PC-9 (cell line): ENCODE measurements at places on chromosomes 1 and 21.

GRCh38 chr21:42073145-42074099 is 2.3 kb downstream of the UMODL1 start:
- H3K36me3 ChIP-seq: no peaks in the 10 kb centered on the region
- no peak overlapping the region for H3K4me3 ChIP-seq
- H3K4me1 ChIP-seq: no peaks in the 10 kb centered on the region
- no peak for DNase-seq

DNA sequence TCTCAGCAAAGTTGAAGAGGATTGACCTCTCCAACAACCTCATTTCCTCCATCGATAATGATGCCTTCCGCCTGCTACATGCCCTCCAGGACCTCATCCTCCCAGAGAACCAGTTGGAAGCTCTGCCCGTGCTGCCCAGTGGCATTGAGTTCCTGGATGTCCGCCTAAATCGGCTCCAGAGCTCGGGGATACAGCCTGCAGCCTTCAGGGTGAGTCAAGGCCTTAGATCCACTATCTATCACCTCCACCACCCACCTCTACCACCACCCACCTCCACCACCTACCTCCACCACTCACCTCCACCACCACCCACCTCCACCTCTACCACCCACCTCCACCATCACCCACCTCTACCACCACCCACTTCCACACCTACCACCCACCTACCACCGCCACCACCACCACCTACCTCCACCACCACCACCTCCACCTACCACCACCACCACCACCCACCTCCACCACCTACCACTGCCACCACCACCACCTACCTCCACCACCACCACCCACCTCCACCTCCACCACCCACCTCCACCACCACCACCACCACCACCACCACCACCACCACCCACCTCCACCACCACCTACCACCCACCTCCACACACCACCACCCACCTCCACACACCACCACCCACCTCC is 5.8 kb downstream of the OPTC start:
- no peaks in the 10 kb centered on the region; the same call in 1 of the 2 replicates for H3K4me1 ChIP-seq
- no peaks in the 10 kb centered on the region for H3K36me3 ChIP-seq

GRCh38 chr21:21137986-21138385 is 139.8 kb downstream of the NCAM2 start:
- H3K36me3 ChIP-seq: no peaks in the 10 kb centered on the region
- no peak overlapping the region for H3K4me3 ChIP-seq
- H3K27ac ChIP-seq: no peak overlapping the region

DNA sequence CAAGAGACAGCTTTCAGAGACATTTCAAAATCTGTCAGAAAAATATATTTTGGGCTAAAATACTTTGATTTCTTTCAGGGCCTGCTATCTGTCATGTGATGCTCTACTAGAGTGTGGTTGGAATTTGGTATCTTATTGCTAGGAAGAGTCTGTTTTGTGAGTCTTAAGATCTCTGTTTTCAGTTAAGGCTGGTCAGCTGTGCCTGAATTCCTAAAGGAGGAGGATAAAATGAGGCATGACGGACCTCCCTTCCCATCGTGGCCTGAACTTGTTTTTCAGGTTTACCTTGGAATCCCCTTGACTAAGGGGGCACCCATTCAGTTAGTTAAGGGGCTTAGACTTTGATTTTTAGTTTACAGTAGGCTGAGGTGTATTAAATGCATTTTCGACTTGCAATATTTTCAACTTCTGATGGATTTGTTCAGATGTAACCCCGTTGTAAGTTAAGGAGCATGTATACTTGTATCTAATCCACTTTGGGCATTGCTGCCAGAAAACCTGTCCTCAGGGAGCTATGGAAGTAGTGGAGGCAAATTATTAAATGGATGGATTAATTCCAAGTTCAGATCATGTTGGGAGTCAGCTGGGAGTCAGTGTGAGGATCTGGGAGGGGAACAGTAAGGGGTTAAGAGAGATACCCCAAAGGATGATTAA is 18.3 kb downstream of the CAPN2 start:
- DNase-seq: no peak
- peak overlapping the region; percentile 31; the same call in 1 of the 2 replicates for H3K27ac ChIP-seq
- peaks cover 43% of the 10 kb centered on the region for H3K36me3 ChIP-seq
- H3K27me3 ChIP-seq: no peaks in the 10 kb centered on the region
- no peak overlapping the region for H3K4me3 ChIP-seq
- peaks cover 40% of the 10 kb centered on the region for H3K4me1 ChIP-seq

GRCh38 chr21:15730484-15731242 is 881 bp downstream of the USP25 start:
- no peaks in the 10 kb centered on the region for H3K27me3 ChIP-seq
- peak overlapping the region; percentile 79 for H3K4me3 ChIP-seq
- DNase-seq: no peak

- no peaks in the 10 kb centered on the region for H3K36me3 ChIP-seq
- no peak for DNase-seq
- 0 out of 2 replicates have a peak, but pooled peaks cover 6% of the 10 kb centered on the region for H3K4me1 ChIP-seq
- peaks cover 14% of the 10 kb centered on the region for H3K27me3 ChIP-seq
- no peak overlapping the region for H3K4me3 ChIP-seq
Observed at GRCh38 chr1:212702672-212703071, 3.0 kb upstream of the BATF3 start.

DNA sequence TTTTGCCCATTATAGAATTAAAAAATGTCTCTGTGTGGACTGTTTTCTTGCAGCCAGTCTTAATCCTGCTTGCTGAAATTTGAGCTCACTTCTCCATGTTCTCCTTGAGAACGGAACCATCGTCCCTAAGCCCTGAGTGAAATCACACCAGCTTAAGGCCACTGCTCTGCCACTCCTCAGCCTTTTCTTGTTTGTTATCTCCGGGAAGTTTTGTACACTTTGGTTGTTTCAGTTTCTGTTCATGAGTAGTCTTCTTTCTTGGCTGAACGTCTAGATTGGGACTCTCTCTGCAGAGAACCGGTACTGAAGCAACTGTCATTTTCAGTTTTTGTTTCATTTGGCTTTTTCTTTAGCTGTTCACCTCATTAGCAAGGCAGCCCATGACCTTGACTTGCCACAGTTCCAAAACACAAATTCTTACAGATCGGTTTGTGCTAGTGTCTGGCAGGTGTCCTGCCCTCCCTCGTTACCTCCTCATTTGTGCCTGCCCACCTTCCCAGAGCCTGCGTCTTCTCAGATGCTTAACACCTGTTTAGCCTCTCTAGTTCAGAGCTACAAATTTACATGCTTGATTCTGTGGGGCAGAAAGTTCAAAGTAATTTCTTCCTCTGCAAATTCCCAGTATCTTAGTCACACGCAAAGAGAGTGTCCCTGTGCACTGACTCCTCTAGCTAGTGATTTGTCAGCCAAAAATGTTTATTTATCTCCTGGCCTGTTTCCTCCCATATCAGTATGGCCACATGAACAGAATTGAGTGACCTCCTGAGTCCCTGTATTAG is 12.4 kb downstream of the PSEN2 start:
- H3K27ac ChIP-seq: no peak overlapping the region
- DNase-seq: no peak
- peaks cover 13% of the 10 kb centered on the region for H3K4me1 ChIP-seq
- H3K4me3 ChIP-seq: no peak overlapping the region
- peaks cover 27% of the 10 kb centered on the region for H3K36me3 ChIP-seq
- no peaks in the 10 kb centered on the region for H3K27me3 ChIP-seq

DNA sequence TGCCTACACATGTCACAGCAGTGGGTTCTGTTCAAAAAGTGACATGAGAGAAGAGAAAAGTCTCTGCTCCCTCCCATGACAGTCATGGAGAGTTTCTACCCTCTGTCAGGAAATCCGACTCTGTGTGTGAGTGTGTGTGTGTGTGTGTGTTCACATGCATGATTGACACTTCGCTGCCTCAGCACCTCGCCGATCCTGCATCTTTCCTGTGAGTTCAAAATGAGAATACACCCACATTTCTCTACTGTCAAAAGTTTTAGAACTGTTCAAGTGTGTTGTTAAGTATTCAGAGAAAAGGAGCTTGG is 46.2 kb upstream of the COX20 start:
- no peak overlapping the region for H3K4me3 ChIP-seq
- no peaks in the 10 kb centered on the region for H3K36me3 ChIP-seq
- H3K27ac ChIP-seq: no peak overlapping the region
- H3K4me1 ChIP-seq: no peaks in the 10 kb centered on the region
- DNase-seq: no peak
- H3K27me3 ChIP-seq: 0 out of 2 replicates have a peak, but pooled peaks cover 4% of the 10 kb centered on the region

- no peak overlapping the region for H3K27ac ChIP-seq
- H3K36me3 ChIP-seq: no peaks in the 10 kb centered on the region
- H3K4me1 ChIP-seq: no peaks in the 10 kb centered on the region
Observed at GRCh38 chr1:110675060-110675791, 486 bp upstream of the KCNA3 start.

DNA sequence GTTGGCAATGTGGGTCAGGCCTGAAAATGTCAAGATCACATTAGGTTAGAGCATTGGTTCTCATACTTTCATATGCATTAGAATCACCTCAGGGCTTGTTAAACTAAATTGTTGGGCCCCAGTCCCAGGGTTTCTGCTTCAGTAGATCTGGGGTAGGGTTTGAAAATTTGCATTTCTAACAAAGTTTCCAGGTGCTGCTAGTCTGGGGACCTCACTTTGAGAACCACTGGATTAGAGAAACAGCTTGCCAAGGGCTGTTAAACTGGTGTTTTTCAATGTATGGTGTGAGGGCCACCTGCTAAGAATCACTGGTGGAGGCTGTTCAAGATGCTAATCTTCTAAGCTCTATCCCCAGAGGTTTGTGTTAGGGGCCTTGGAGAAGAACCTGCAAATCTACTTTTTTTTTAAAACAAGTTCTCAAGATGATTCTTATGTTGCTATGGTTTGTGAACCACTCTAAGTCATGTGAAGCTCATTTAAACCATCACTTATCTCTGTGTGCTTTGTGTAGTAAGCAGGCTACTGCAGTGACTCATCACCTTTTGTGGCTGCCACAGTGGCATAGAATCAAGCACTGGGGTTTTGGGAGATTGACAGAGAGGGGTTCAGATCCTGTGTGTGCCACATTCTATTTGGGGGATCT is 152.2 kb downstream of the S1PR1 start:
- no peak overlapping the region for H3K27ac ChIP-seq
- no peak overlapping the region for H3K4me3 ChIP-seq

- H3K27me3 ChIP-seq: no peaks in the 10 kb centered on the region
- no peak overlapping the region for H3K4me3 ChIP-seq
- H3K4me1 ChIP-seq: no peaks in the 10 kb centered on the region
- no peaks in the 10 kb centered on the region for H3K36me3 ChIP-seq
Observed at GRCh38 chr1:200917291-200917817, 22.7 kb downstream of the INAVA start.

GRCh38 chr1:41620365-41621169 is 136.1 kb upstream of the EDN2 start:
- H3K4me1 ChIP-seq: peaks cover 9% of the 10 kb centered on the region
- DNase-seq: no peak
- H3K27ac ChIP-seq: no peak overlapping the region
- no peaks in the 10 kb centered on the region for H3K27me3 ChIP-seq
- no peak overlapping the region for H3K4me3 ChIP-seq

GRCh38 chr1:46603858-46604549 is at the start of gene MKNK1:
Gene MKNK1, minus strand, starts transcription at chr1:46604268. Its CDS starts 20,941 bp downstream, at chr1:46583327.
- peaks cover 18% of the 10 kb centered on the region; the same call in 1 of the 2 replicates for H3K36me3 ChIP-seq
- H3K27ac ChIP-seq: peak within 1 kb of the TSS; percentile 37
- peak within 1 kb of the TSS; percentile 95 for H3K4me3 ChIP-seq
- H3K4me1 ChIP-seq: peaks cover 29% of the 10 kb centered on the region

DNA sequence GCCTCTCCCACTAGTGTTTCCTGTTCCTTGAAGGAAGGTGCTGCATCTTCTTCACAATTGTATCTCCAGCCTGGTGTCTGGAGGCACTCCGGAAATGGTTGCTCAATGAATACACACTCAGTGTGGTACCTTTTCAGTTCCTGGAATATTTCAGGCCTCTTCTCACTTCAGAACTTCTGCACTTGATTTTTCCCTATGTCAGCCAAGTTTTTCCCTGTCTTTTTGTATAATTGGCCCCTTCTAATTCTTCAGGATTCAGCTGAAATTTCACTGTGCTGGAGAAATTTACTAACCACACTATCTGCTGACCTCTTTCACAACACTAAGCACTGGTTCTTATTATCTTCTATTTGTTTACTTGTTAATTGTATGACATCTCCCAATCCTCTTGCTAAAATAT is 61.2 kb upstream of the MAP10 start:
- H3K4me1 ChIP-seq: no peaks in the 10 kb centered on the region
- DNase-seq: no peak
- no peaks in the 10 kb centered on the region for H3K36me3 ChIP-seq

DNA sequence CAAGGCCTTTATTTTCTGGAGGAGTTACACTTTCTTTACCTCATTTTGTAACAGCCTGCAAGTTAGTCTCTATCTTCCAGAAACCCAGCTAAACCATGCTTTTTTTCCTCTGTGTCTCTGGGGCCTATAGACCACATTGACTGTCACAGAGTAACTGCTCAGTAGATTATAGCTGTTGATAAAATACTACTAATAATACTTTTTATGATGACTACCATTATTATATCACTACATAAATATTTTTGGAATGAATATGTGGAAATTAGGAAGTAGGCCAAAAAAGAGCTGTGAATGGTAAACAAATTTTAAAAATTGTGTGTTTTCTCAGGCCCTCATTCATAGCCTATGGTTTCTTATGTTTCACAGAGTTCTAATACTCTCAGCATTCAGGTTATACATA is 233.1 kb upstream of the USP24 start:
- no peak overlapping the region for H3K4me3 ChIP-seq
- no peaks in the 10 kb centered on the region for H3K27me3 ChIP-seq
- H3K36me3 ChIP-seq: no peaks in the 10 kb centered on the region
- DNase-seq: no peak
- peaks cover 17% of the 10 kb centered on the region for H3K4me1 ChIP-seq
- H3K27ac ChIP-seq: 0 out of 2 replicates have a peak overlapping the region, but pooled peaks have one; percentile 20

DNA sequence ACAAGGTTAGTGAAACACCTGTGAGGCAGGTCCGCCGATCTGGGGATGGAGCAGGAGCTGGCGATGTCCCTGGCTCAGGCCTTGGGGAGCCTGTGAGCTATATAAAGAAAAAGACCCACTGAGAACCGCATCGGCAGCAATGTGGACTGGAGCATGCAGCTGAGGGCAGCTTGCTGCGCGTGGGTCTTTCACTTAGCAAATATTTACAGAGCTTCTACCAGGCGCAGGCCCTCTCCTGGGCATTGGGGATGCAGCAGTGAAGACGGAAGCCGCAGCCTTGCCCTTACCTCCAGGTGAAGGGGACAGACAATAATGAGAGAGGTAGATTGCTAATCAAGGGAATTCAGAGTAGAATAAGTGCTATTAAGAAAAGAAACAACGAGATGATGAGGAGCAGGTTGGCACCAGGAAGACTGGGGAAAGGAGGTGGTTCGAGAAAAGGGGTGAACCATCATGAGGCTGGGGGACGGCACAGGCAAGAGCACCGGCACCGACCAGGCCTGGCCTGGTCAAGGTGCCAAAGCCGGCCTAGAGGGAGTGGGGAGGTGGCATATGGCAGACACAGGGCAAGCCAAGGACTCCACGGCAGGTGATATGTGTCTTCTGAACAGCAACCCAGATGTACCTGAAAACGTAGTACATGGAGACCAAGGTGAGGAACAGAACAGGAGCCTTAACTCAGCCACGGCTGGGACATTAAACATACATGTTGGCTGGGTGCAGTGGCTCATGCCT is 60.7 kb upstream of the PAX7 start:
- H3K27me3 ChIP-seq: peaks cover 35% of the 10 kb centered on the region
- H3K36me3 ChIP-seq: no peaks in the 10 kb centered on the region
- no peak for DNase-seq
- H3K27ac ChIP-seq: no peak overlapping the region
- no peak overlapping the region for H3K4me3 ChIP-seq
